CD4-positive, alpha-beta T cell treated with Interleukin-12 subunit alpha and Interleukin-12 subunit beta, for 1 hour (primary cell): ENCODE measurements at places on chromosomes 7 and 10.
A peak's percentile ranks its signal among the peaks of the same experiment; 100 is the strongest.

- DNase-seq: no peak
These were observed 139.4 kb upstream of the SHH start for GRCh38 chr7:155951554-155952158.

- DNase-seq: no peak
These were observed 346.6 kb downstream of the PTEN start for GRCh38 chr10:88209837-88210561.

DNA sequence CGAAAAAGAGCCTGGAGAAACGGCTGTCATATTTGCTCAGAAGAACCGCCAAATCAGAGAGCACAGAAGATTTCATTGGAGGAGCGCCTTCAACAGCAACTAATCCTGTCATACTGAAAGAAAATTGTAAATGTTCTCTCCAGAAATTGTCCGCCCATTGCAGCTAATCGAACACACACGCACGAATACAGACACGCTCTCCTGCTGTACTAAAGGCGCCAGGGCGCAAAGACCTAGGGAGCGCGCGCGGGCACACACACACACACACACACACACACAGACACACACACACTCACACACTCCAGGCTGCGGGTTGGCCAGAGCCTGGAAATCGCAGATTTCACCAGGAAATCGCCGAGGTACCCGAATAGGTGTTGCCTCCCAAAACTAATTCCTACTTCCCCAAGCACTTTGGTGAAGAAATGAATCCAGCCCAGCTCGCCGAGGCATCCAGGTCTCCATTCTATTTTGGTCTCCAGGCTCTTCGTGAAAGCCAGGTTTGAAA, at the start of gene CHRM2:
TSS of gene CHRM2 (plus strand) at position 157 of the 505 bp plus-strand sequence. CDS start 146,214 bp downstream, outside the sequence.
- no peak for DNase-seq

GRCh38 chr10:96570983-96571964, 15.5 kb downstream of the TM9SF3 start:
- no peak for DNase-seq

DNA sequence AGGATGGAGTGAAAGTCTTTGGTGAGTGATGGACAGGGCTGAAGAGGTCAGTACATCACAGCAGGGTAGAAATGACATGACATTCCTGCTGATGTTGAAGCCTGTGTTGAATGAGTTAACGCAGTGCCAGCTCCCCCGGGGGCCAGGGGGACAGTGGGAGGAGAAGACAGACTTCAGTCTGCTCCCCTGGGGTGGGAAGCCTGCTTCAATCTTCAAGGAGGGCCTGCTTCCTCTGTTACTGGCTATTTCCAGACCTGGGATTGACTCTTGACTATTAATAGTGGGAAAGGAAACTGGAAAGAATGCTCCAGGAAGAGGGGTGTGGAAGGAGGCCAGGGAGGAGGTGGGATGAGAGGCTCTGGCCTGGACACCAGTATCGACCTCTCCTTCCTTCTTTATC, 27.2 kb downstream of the PODXL start:
- DNase-seq: no peak

GRCh38 chr7:142581341-142581740, 167.9 kb upstream of the PRSS1 start:
- peak; percentile 16 for DNase-seq

DNA sequence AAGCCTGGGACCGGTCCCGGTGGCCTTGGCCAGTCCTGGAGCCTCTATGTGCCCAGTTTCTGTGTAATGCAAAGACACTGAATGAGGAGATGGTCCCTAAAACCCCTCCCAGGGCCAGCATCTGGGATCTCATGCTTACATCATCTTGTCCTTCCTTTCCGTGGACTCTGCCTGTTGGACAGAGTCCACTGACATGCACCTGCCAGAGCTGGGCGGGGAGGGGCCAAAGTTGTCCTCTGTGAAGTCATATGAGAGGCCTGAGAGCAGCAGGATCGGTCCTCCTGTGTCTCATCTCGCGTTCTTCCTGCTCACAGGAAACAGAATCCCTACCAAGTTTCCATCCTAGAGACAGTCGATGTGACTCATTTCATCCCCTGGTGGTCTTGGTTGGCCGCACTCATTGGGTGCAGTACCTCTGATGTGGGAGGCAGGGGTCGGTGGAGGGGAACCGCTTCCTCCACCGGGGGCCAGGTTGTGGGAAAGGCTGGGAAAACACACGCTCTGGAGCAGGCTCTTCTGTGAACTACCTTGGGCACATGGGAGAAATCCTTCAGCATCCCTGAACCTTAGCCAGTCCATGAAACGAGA, 389.6 kb upstream of the PODXL start:
- DNase-seq: no peak

DNA sequence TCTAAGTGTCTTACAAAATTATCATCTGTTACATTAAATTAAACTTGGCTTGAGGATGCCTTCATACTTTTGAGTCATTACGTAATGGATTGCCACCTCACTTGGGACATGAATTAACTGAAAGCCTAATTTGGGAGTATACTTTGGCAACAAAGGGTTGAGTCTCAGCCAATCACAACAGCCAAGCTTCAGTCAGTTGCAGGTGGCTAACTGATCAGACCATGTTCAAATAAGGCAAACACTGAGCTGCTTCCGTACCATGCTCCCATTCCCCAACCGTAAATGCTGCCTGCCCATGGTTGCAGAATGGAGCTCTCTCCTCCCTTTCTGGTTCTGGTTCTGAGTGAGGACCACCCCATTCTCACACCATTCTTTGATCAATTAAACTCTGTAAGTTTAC, 92.9 kb upstream of the STK17A start:
- no peak for DNase-seq

GRCh38 chr7:19900118-19900517, 126.7 kb upstream of the TMEM196 start:
- DNase-seq: no peak

DNA sequence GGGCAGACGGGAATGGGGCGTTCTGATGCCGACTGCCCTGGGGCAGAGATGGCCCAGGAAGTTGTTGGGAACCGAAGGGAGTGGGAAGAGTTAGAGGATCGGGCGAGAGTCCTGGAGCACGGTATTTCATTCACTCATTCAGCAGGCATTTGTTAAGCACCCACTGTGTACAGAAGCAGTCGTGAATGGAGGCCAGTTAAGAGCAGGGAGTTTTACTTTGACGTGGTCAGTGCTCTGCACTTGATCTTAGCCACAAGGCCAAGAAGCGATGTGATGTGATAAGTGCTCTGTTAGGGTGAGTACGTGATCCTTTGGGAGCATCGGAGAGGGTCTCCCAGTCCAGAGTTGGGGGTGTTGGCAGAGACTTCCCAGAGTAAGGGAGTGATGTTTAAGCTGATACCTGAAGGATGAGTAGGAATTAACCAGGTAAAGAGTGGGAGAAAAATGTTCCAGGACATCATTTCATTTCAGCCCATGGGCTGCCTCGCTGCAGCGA, 890 bp downstream of the ZFYVE27 start:
- DNase-seq: no peak

DNA sequence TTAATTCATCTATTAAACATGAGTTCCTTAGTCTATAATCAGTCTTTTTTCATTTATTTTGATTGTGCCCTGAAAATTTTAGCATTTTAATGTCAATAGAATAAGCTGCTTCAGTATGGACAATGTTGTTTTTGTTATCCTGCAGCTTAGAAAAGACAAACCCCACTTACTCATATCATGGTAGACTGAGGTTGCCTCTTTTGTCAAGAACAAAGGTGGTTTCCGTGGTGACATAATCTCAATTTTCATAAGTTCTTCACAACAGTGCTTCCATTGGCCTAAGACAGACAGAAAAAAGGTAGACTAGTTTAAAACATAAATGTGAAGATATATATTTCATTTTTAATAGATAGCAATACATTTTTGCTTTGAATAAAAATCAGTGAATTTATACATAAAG, 69.1 kb downstream of the RTKN2 start:
- peak; percentile 37 for DNase-seq

GRCh38 chr10:2963889-2964631, 103.3 kb upstream of the PFKP start:
- no peak for DNase-seq

GRCh38 chr7:29859104-29859503, 52.8 kb downstream of the WIPF3 start:
- DNase-seq: no peak

DNA sequence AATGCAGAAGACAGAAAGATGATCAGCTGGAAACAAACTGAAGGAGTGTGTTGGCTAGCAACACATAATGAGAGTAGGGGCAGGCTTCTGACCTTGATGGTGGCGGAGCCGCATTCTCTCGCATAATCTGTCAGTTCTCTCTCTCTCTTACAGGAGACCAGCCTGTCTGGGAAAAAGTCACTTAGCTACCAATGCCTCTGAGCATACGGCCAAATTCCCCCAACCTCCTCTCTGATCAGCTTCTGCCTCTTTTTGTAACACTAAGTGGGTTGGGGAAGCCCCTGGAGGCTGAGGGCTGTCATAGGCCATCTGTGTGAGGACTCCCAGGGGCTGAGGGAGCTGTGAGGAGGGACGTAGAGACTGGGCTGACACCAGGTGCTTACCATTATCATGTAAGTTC, 104.6 kb downstream of the HIPK2 start:
- DNase-seq: no peak

DNA sequence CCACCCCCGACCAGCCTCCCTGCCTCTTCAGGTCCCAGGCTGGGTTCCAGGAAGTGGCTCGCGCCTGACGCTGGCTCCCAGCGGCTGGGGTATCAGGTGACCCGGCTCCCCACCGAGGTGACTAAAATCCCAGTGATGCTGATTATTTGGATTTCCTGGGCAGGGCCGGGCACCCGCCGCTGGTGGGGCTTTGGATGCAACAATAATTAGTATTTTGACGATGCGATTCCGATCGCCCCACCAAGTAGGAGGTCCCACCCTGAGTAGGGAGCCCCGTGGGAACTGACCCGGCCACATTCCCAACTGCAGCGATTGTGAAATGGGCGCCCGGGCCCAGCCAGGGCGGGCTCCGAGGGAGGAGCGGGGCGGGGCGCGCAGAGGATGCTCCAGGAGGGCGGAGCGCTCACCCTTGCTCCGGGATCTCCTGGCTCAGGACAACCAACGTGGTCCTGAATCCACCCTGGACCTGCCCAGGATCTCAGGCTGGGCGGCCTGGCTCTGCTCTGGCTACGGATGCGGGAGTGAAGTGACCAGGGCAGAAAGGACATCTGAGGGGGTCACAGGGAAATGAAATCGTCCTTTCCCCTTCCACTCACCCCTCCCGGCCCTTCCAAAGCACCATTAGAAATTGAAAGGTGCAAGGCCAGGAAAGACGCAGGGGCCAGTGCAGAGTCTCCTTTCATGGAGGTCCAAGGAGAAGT, 32.6 kb downstream of the DUSP5 start:
- no peak for DNase-seq

DNA sequence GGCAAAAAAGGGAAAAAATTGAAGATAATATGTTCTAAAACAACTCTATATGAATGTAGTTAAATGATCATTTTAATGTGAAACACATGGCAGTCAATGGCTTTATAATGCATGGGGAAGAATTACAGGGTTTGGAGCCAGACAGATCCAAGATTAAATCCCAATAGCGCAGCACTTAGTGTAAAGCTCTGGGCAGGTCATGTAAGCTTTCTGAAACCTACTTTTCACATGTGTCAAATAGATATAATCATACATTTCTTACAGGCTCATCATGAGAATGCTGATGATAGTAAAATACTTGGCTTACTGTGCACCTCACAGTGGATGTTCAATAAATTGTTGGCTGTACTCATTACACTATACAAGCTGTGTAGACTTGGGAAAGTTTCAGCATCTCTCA, 48.0 kb upstream of the ZNF365 start:
- DNase-seq: no peak

- no peak for DNase-seq
These were observed 61.9 kb downstream of the TMEM209 start for GRCh38 chr7:130143334-130143732.

DNA sequence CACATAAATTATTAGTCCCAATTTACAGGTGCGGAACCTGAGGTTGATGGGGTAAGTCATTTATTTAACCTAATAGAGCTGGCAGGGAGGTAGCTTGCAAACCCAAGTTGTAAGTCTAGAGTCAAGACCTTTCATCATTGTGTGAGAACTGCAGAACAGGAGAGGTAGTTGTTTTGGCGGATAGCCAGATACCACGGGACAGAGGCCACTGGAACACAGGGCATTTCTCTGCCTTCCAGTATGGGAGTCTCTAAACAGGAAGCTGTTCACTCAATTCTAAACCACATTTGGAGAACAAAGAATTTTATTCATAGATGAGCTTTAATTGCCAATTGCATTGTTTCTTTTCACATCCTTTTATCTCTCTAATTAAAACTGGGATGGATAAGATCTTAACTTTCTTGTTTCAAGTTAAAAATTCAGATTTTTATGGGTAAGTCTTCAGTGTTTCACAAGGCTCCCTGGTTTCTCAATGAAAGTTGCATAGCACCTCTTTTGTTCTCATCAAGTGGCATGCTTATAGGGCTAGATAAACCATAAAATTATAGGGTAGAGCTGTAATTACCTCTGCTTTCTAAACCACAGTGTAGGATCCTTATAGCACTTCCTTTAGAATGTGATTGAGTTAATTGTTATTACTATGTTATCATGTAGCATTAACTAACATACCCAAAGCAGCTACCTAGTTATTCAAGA, 489.0 kb downstream of the GATA3 start:
- DNase-seq: no peak

- DNase-seq: no peak
These were observed 30.8 kb downstream of the ABI1 start for GRCh38 chr10:26829810-26830515.

DNA sequence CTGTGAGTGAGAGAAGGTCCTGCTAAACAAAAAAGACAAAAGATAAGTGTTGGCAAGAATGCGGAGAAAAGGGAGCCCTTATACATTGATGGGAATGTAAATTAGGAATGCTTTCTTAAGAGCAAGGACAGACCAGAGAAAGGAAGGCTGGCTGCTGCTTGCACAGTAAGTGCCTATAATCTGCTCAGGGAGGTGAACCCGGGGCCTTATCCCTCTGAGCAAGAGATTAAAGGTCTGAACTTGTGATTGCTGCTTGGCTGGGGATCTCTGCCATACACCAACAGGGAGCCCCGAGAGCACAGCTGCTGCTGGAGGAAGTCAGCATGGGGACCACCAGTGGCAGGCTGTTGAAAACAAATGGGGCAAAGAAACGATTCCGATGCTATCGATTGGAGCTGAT, 32.0 kb upstream of the CRTAC1 start:
- DNase-seq: no peak

- DNase-seq: no peak
These were observed 44.9 kb downstream of the IKZF1 start for GRCh38 chr7:50349399-50349798.

DNA sequence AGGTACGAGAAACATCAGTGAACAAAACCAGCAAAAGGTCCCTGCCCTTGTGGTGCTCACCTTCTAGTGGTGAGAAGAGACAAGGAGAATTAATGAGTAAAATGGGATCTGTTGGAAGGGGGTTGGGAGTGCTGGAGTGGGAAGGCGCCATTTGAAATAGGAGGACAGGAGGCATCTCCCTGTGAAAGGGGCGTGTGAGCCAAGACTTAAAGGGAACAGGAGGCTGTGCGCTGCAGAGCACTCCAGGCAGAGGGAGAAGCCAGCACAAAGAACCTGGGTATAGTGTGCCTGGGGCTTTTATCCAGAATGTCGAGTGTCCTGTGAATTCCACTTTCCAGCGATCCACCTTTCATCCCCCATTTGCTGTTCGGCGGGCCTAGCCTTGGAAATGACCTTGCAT, 497.9 kb upstream of the GALNT17 start:
- DNase-seq: no peak
